ENCODE measurements at places on chromosomes 4 and X.

DNA sequence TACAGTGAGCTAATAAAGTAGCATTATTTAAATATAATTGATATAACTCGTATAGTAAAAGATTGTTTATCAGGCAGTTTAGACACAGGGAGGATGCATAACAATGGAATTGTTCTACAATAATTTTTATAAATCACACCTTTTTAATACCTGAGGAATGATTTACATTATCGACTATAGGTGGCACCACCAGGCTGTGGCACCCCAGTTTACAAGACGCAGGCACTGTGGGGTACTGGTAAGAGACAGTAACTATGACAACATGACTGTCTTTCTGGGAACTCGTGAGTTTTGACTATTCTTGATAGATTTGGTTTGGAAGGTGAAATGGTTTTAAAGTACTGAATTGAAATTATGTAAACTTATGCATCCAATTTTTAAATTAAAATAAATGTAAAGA lies 27.1 kb upstream of the STBD1 start:
- DNase-seq: no peak

DNA sequence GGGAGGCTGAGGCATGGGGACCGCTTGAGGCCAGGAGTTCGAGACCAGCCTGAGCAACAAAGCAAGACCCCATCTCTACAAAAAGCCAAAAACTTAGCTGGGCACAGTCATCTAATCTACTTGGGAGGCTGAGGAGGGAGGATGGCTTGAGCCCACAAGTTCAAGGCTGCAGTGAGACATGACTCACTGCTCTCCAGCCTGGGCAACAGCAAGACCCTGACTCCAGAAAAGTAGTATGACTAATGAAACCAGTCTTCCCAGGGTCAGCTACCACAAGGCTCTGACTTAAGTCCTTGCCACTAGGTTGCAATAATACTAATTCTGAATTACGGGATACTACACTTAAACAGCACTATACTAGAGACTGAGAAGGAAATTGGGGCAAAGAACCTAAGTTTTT lies 33.1 kb downstream of the ERVMER34-1 start:
- DNase-seq: no peak

- no peak for DNase-seq
Observed at GRCh38 chrX:148069759-148070503, 88.8 kb downstream of the FMR1NB start.

GRCh38 chr4:7815981-7816380 lies 123.7 kb downstream of the AFAP1 start:
- no peak for DNase-seq

- no peak for DNase-seq
Observed at GRCh38 chr4:71239365-71239764, 99.5 kb upstream of the SLC4A4 start.

DNA sequence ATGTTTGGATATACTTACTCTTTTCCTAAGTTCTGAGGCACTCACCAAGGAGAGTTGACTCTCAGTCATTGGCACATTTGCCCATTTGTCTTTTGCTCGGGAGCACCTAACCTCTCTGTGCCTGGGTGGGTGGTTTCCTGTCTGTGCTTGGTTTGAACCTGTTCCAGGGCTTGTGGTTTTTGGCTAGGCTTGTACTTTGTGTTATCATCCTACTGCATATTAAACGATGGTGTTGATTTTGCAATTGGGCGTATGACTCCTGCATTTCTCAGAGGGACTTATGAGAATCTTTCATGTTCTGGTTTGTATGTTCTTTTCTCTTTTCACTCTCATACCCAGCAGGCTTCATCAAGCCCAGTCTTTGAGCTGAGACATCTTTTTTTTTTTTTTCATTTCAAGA lies 161.7 kb downstream of the BTC start:
- DNase-seq: no peak

DNA sequence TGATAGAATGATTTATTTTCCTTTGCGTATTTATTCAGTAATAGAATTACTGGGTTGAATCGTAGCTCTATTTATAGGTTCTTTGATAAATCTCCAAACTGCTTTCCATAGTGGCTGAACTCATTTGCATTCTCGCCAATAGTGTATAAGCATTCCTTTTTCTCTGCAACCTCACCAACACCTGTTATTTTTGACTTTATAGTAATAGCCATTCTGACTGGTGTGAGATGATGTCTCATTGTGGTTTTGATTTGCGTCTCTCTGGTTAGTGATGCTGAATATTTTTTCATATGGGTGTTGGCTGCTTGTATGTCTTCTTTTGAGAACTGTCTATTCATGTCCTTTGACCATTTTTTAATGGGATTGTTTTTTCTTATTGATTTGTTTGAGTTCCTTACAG lies 160.7 kb downstream of the MID1IP1 start:
- DNase-seq: no peak

DNA sequence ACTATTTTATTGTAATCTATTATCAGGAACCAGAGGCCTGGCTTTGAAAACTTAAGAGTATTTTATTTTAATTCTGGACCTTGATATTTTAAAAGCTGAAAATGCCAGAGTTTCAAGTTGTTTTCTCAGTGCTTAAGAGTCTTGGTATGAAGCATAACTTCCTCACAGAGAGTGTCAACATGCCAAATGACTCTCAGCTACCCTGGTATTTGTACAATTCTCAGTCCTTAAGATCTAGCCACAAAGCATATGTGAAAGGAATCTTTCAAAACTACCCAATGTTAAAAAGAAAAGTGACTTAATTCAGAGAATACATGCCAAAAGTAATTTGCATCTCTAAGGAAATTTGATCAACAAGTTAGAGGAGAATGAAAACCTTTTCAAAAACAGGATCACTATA lies 171.9 kb downstream of the DKK2 start:
- no peak for DNase-seq

GRCh38 chr4:4559596-4559995 lies 17.7 kb upstream of the STX18 start:
- DNase-seq: no peak

- no peak for DNase-seq
Observed at GRCh38 chr4:115058533-115058932, 54.9 kb downstream of the NDST4 start.

- no peak for DNase-seq
Observed at GRCh38 chr4:123640271-123640670, 243.7 kb downstream of the SPRY1 start.

GRCh38 chrX:30812326-30812725 lies 76.7 kb downstream of the TAB3 start:
- DNase-seq: no peak

DNA sequence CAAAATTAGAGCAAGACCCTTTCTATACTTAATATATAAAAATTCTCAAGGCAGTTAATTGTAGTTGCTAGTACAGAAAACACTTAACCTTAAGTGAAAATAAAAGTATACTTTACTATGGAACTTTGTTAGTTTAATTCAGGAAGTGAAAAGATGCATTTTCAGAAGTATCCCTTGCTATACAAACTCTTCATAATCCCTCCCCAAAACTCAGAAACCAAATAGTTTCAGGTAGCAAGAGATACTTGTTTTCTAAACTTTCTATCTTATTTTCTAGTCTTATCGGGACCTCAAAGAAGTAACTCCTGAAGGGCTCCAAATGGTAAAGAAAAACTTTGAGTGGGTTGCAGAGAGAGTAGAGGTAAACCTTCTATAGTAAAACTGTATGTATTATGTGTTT lies 14.3 kb downstream of the PAICS start:
- DNase-seq: no peak

DNA sequence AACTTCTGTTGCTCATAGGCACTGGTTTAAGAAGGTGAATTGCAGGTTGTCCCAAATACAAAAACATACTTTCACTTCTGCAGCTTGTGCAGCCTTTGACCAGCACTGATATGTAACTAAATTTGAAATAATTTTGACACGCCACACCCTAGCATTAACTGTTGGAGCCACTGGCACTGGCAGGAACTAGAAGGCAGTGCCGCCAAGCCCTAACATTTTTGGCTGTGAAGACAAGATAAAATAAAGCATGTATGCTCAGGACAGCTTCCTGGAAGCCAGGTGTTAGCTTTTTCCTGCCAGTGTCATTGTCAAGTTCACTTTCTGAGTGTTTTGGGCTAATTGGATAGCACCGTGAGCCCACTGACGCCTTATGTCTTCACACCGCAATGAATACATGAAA lies 65.3 kb upstream of the FBXW7 start:
- no peak for DNase-seq

GRCh38 chrX:134641346-134641745 lies 16.9 kb downstream of the PLAC1 start:
- DNase-seq: no peak

GRCh38 chr4:141207961-141208360 lies 12.7 kb upstream of the ZNF330 start:
- no peak for DNase-seq

DNA sequence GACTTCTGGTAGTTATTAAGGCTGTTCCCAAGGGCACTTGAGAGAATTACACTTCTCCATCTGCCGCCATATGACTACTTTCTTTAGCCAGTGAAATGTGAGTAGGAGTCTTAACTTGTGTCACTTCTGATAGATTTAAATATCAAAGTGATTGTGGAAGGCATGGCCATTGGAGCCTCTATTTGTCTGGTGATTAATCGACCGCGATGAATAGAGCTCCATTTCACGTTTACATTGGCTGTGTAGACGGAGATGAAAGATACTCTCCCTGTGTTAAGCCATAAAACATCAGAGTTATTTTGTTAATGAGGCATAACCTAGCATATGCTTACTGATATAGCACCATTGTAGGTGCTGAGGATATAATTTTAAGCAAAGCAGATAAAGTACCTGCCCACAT lies 852.4 kb downstream of the CCSER1 start:
- DNase-seq: peak; percentile 81

DNA sequence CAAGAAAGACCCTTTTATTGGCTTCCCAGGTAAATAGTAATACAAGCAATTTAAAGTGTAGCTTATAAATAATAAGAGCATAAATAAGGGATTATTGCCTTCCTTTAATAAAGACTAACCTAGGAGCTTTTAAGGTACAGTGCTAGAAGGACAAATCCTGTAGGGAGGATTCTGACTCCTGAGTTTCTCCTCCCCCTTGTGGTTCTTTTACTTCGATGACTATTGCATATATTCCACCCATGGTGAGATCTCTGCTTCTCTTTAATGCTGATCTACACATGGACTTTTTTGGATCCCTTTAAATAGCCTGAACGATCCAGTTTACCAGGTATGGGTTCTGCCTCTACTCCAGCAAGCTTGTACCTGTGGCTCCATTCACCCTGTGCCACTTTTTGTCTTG lies 2.5 kb downstream of the GALNT7 start:
- peak; percentile 13 for DNase-seq

DNA sequence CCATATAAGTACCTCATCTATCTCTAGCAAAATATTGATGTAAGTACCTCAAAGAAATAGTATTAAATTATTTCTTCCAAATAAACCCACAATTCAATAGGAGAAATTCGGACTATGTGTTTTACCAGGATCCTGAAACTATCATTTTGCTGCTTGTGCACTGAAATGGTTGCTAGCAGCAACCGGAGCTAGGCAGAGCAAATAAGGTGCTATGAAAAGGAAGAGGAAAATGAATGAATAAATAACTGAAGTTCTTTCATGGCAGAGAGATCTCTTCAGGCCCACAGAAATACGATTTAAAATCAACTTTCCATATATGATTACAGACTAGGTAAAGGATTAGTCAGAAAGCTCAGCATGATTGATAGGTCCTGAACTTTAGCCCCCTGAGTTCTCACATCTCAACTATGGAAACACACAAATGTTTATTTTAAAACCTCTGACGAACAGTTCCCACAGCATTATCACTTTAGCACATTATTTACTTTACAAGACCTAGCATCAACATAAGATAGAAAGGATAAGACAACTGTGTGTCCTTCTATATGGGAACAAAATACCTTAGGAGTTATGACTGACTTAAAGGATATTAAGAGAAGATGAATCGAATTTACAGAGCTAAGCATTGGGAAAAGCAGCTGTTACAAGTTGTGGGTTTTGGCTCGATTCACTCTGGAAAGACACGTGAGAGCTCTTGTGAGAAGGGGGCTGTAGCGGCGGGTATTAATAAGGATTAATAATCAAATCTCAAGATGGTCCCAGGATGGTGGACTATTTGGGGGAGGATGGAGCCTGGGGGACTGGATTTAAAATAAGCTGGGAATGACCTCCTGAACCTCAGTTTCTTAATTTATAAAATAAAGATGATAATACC lies 104.3 kb downstream of the CORIN start:
- no peak for DNase-seq

- DNase-seq: no peak
Observed at GRCh38 chr4:107721436-107722100, 1.5 kb upstream of the PAPSS1 start.

- DNase-seq: no peak
Observed at GRCh38 chrX:147914591-147914990, 2.9 kb downstream of the FMR1 start.

DNA sequence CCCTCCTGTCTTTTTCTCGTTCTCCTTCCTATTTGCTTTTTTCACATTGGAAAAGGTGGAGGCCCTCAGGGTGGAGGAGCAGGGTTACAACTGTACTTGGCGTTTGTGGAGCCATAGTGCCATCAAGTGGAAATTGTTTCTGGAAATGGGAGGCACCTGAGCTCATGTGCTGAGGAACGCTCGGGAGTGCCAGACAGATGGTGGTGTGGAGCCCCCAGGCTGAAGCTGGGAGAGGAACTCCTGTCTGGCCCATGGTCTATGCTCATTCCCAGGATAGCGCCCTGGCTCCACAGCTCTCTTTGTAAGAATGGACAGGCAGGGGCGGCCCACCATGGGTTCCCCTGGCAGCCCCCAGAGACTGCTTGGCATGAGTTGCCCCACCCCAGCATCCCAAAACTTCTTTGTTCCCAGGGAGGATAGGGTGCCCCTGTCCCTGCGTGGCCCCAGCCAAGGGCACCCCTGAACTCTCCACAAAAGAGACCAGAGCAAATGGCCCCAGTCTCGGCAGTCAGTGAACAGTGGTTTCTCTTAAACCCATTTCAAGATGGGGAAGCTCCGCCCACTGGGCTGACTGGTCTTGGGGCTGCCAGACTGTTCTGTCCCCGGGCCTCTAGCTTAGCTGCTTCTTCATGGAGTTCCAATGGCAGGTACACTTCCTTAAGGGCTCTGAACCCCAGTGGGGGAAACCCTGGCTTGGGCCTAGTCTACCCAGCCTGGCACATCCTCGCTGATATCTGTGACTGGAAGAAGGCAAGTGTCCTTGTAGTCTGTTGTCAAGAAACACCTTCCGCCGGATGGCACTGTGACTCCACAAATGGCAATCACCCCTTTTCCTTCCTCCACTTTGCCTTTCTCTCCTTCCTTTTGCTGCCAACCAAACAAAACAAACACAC lies 70.1 kb downstream of the NBDY start:
- no peak for DNase-seq
